ENCODE measurements at places on chromosomes 1 and 21. TPM values are rescaled to one million over a fixed set of nuclear protein-coding genes. Genes with fewer than 3 reads are reported as not detected.

DNA sequence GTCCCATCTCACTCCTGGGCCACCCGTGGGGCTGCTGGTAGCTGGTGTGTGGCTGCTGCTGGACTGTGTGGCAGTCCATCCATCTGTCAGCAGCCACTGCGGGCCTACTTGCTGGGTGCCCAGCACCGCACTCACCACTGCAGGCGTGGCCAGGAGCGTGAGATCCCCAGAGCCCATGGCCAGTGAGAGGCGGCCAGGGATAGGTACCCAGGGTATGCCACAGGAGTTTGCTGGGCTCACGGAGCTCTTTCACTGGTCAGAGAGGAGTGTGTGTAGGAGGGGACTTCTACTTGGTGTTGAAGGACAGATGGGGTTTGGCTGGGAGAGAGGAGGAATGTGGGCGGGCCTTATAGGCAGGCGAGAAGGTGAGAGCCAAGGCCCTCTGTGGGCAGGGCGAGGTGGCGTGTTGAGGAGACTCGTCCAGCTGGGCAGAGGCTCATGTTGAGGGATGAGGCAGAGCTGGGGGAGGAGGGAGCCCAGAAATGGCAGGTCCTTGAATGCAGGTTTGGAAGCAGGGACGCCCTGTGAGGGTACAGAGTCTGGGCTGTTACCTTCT lies 15.0 kb downstream of the QSOX1 start:
- peak overlapping the region; percentile 89 for H3K27ac ChIP-seq
- H3K4me1 ChIP-seq = peaks cover 25% of the 10 kb centered on the region
- H3K4me3 ChIP-seq = no peak overlapping the region

The NKAIN1 gene
- total RNA-seq = 2.0 TPM

- H3K27ac ChIP-seq = no peak overlapping the region
- no peaks in the 10 kb centered on the region for H3K4me1 ChIP-seq
- no peaks in the 10 kb centered on the region for H3K27me3 ChIP-seq
- H3K4me3 ChIP-seq = no peak overlapping the region
Measured at GRCh38 chr1:233844692-233845091, 59.8 kb upstream of the SLC35F3 start.

The KIF14 gene
- total RNA-seq = 0.64 TPM

- no peak for DNase-seq
- no peaks in the 10 kb centered on the region for H3K27me3 ChIP-seq
- H3K4me3 ChIP-seq = no peak overlapping the region
- H3K27ac ChIP-seq = no peak overlapping the region
- H3K4me1 ChIP-seq = no peaks in the 10 kb centered on the region
Measured at GRCh38 chr1:218266356-218266755, 18.7 kb upstream of the RRP15 start.

DNA sequence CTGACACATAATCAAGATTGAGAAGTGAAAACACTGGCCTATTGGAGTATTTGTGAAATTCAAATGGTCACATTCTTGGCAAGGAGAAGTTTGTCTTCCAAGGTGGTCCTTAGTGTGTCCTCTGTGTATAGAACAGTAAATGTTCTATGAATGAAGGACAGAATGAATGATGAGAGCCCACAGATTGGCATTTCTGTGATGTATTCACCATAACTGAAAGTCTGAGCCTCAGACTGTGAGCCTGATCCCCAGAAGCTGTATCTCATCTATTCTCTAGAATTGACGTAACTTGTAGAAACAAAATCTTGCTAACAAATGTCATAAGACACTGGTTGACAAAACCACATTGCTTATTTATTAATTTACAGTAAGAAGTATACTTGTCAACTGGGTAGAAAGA lies 111.5 kb upstream of the ETV3 start:
- no peaks in the 10 kb centered on the region for H3K4me1 ChIP-seq
- H3K36me3 ChIP-seq = no peaks in the 10 kb centered on the region
- H3K4me3 ChIP-seq = no peak overlapping the region
- H3K27ac ChIP-seq = no peak overlapping the region
- DNase-seq = no peak

- no peak overlapping the region for H3K4me3 ChIP-seq
- DNase-seq = no peak
- H3K27ac ChIP-seq = no peak overlapping the region
Measured at GRCh38 chr21:42357307-42357706, 6.5 kb upstream of the TFF2 start.

GRCh38 chr21:32520875-32521735 lies 64.2 kb downstream of the TCP10L start:
- no peaks in the 10 kb centered on the region for H3K4me1 ChIP-seq
- DNase-seq = peak; percentile 90
- no peak overlapping the region for H3K4me3 ChIP-seq

The BEND5 gene
- 3.2 TPM for total RNA-seq

The LDLRAD1 gene
- total RNA-seq = not detected
